Sigmoid colon (tissue), 7 donors: ENCODE measurements at places on chromosomes 12 and 14. TPM values are rescaled to one million over a fixed set of nuclear protein-coding genes. Genes with fewer than 3 reads are reported as not detected.

Gene NCAPD2
- 11.8 TPM for total RNA-seq

DNA sequence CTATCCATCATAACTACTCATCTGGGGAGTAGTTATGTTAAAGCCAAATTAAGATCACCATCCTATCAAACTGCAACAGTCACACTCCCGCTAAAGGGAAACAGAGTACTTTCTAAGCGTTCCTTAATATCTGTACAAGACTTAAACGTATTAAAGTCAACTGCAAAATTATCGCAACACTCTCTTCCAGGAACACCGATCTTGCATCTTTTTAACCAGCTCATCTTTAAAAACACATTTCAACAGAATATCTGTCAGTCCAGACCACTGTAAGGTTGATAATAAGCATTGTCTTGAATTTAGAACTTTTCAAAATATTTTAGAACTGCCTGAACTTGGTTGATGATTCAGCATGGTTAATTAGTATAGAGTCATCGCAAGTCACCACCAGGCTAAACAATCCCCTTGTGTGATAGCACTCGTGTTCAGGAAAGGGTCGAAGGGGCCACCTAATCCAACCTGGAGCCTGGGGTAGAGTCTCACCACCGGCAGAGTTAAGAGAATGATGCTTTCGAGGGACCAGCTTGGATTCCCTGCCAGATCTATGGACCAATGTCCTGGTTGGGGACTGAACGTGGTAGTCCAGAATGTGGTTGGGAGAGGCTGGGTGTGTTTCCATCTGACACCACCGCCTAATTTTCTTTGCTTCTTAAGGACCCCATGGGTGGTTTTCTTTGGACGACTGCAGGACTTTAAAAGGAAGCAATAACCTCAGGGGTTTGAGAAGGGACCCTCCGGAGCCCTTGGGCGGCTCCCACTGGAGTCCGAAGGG is 890 bp downstream of the SPTLC2 start:
- no peaks in the 10 kb centered on the region for H3K36me3 ChIP-seq
- H3K4me1 ChIP-seq: peaks cover 16% of the 10 kb centered on the region
- DNase-seq: no peak
- peak overlapping the region; percentile 83 for H3K4me3 ChIP-seq

Gene RERGL
- total RNA-seq: 3.3 TPM

DNA sequence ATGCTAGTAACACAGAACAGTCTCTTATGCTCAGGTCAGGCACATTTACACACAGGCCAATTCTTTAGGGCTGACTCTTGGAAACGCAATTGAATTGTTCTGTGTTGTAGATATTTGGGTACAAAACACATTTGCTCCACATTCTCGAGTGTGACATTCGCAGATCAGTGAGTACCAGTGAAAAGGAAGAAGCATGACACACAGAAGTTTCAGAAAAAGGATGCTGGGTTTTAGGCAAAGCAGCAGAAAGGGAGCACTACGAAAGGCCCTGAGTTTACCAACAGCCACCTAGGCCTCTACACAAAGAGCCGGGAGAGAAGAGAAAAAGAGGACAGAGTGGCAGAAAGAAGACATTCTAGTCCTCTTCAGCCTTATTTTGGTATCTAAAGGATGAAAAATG is 254.4 kb upstream of the BTG1 start:
- H3K27ac ChIP-seq: no peak overlapping the region
- no peak for DNase-seq
- H3K4me1 ChIP-seq: no peaks in the 10 kb centered on the region
- no peak overlapping the region for H3K4me3 ChIP-seq
- no peaks in the 10 kb centered on the region for H3K27me3 ChIP-seq
- no peaks in the 10 kb centered on the region for H3K36me3 ChIP-seq

GRCh38 chr12:45331552-45331951 is 115.7 kb downstream of the ANO6 start:
- no peak for DNase-seq
- no peaks in the 10 kb centered on the region for H3K27me3 ChIP-seq
- H3K36me3 ChIP-seq: no peaks in the 10 kb centered on the region

DNA sequence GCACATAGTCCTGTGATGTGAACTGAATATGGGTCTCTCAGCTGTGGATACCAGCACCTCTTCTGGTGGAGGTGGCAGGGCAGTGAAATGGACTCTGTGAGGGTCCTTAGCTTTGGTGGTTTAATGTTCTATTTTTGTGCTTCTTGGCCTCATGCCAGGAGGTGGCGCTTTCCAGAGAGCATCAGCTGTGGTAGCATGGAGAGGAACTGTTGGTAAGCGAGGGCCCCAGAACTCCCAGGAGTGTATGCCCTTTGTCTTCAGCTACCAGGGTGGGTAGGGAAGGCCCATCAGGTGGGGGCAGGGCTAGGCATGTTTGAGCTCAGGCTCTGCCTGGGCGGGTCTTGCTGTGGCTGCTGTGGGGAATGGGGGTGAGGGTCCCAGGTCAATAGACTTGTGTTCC is 241.7 kb downstream of the AEBP2 start:
- no peak for DNase-seq
- H3K36me3 ChIP-seq: no peaks in the 10 kb centered on the region
- no peaks in the 10 kb centered on the region for H3K4me1 ChIP-seq
- H3K27ac ChIP-seq: no peak overlapping the region
- H3K27me3 ChIP-seq: no peaks in the 10 kb centered on the region

Gene CYP46A1
- total RNA-seq: 1.9 TPM

DNA sequence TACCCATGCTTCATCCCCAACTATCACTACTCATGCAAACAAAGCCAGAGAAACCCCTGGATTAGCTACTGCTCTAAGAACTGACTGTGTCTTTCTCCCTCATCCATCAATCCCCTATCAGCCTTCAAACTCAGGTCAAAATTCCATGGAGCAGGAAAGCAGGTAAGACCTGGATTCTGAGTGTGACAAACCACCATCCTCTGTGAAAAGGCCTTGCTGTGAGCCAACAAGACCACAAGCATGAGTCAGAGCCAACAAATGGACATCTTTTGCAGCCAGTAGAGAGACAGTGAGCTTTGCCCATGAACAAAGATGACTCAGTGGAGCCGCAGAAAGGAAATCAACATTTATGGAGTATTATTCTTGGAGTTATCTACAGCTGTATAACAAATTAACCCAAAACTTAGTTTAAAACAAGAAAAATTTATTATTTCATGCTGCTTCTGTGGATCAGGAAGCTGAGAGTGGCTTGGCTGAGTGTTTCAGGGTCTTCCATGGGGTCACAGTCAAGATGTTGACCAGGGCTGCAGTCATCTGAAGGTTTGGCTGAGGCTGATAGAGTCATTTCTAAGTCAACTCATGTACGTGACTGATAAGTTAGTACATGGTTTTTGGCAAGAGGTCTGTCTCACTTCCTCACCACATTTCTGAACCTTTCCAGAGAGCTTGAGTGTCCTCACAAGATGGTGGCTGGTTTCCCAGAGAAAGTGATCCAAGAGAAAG is 61.1 kb downstream of the PITPNM2 start:
- H3K27ac ChIP-seq: no peak overlapping the region
- no peaks in the 10 kb centered on the region for H3K27me3 ChIP-seq
- peaks cover 25% of the 10 kb centered on the region for H3K4me1 ChIP-seq
- no peak for DNase-seq

GRCh38 chr12:12563290-12563928 is 746 bp upstream of the DUSP16 start:
- peak overlapping the region; percentile 100 for H3K27ac ChIP-seq
- no peak for DNase-seq
- H3K27me3 ChIP-seq: no peaks in the 10 kb centered on the region
- no peaks in the 10 kb centered on the region for H3K4me1 ChIP-seq
- H3K4me3 ChIP-seq: peak overlapping the region; percentile 88

- no peaks in the 10 kb centered on the region for H3K36me3 ChIP-seq
- H3K27me3 ChIP-seq: no peaks in the 10 kb centered on the region
- H3K4me1 ChIP-seq: peaks cover 13% of the 10 kb centered on the region
- no peak overlapping the region for H3K27ac ChIP-seq
- DNase-seq: no peak
These were observed 75.9 kb upstream of the ZDHHC17 start for GRCh38 chr12:76687981-76688380.

- no peak overlapping the region for H3K27ac ChIP-seq
- DNase-seq: no peak
- no peaks in the 10 kb centered on the region for H3K4me1 ChIP-seq
- no peak overlapping the region for H3K4me3 ChIP-seq
These were observed 15.0 kb downstream of the PMCH start for GRCh38 chr12:102182635-102183034.

DNA sequence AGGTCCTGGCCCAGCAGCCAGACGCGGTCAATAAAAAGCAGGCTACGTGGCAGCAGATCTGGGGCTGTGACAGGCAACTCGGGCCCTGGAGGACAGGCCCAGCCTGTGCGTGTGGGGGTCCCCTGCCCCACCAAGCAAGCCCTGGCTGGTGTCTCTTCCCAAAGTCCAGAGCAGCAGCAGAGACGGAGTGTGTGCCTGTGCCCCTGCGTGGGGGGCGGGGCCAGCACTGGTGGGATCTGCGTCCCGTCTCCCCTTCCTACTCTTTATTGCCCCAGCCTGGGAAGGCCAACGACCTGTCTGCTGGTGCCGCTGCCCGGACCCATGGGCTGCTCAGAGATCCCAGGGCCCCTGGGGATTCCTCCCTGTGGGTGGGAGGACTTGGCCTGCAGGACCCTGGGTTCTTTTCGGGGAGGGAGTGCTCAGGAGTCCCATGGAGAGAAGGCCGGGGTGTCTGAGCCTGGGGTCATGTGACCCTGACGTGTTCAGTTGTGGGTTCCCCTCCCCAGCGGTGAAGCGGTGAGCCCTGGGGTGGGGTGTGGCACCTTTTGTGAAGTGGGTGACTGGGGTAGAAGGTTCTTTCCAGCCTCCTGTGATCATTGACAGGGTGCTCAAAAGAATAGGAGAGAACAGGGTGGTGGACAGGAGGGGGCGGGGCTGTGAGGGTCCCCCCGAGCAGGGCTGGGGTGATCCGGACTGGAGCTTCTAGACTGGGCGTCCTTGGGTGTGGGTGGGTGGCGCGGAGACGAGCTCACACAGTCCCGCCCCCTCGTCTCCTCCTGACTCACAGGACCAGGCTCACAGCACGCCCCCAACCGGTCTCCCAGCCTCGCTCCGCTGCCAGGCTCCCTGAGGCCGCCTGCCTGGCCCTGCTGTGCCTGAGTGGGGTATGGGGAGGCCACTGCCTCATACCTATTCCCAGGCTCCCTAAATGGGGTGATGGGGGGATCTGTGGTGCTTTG is 22.4 kb downstream of the ASPG start:
- no peaks in the 10 kb centered on the region for H3K36me3 ChIP-seq
- H3K27me3 ChIP-seq: no peaks in the 10 kb centered on the region
- H3K4me3 ChIP-seq: no peak overlapping the region
- peak; percentile 47 for DNase-seq

Gene IGF1
- total RNA-seq: 27.1 TPM

Gene LYZ
- total RNA-seq: 28.0 TPM
